ENCODE measurements at places on chromosomes 5 and 9.
A peak's percentile ranks its signal among the peaks of the same experiment; 100 is the strongest.

DNA sequence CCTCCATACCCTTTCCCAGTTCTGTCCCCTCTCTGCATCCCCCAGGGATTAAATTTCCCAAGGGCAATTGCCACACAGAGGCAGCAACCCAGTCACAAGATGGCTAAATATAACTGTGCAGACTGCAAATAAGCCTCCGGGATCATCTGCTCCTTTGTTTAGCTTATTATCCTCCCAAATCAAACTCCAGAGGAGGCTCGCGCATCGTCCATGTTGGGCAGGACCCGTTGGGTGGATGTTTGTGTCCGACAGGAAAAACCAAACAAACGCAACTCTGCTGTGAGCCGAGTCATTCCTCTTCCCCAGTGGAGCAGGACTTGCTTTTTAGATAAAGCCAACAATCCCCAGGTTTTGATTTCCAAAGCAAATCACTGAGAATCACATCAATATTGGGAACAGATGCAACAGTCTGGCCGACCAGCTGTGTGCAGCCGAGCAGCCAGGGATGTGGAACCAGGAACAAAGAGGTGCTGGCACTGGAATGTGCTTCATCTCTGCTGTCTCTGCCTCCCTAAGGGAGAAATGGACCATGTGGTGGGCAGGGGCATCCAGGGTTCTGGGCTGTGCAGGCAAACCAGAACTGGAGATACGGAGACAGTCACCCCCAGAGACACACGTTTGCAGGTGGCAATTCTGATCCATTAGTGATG, 89.8 kb downstream of the PTTG1 start:
- no peak for DNase-seq

GRCh38 chr5:6660688-6661087, 27.4 kb downstream of the SRD5A1 start:
- no peak for DNase-seq

DNA sequence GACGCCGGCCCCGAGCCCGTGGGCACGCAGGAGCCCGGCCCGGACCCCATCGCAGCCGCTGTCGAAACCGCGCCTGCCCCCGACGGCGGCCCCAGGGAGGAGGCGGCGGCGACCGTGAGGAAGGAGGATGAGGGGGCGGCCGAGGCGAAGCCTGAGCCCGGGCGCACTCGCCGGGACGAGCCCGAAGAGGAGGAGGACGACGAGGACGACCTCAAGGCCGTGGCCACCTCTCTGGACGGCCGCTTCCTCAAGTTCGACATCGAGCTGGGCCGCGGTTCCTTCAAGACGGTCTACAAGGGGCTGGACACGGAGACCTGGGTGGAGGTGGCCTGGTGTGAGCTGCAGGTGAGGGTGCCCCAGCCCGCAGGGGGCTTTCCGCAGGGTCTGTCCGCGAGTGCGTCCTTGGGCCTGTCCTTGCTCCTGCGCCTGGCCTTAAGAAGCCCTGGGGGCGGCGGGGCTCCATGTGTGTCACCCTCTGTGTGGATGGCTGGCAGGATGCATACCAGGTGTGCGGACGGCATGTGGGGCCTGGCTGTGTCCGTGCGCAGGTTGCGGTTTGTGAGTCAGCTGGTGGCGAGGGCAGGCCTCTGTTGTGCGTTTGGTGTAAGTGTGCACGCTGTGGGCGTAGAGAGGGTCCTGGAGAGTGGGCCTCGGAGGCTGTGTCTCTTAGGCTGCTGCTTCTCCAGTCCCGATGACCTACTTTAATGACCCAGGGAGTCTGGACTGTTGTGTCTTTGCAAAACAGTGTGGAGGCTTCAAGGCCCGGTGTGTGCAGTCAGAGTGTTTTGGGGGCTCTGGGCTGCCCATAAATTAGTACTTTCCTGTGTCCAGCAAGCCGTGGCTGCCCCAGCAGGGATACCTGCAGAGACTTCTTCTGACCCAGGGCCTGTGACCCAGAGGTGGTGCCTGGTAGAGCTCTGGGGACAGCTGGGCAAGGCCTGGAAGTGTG, 1.6 kb downstream of the WNK2 start:
- DNase-seq, result no peak

DNA sequence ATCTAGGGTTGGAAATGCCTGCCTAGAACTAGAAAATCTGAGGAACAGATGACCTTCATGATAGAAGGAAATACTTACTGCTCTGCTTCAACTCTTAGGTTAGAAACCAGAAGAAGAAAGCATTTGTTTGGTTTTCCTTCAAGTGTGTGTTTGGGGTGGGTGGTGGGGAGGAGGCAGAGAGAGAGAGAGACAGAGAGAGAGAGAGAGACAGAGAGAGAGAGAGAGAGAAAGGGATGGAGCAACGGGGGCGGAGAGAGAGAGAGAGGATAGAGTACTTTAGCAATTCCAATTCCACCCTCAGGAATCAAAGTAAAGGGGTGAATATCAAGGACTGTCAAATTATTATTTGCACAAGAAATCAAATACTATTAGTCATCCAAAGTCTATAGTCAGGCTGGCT, 29.2 kb upstream of the GCNT4 start:
- no peak for DNase-seq

DNA sequence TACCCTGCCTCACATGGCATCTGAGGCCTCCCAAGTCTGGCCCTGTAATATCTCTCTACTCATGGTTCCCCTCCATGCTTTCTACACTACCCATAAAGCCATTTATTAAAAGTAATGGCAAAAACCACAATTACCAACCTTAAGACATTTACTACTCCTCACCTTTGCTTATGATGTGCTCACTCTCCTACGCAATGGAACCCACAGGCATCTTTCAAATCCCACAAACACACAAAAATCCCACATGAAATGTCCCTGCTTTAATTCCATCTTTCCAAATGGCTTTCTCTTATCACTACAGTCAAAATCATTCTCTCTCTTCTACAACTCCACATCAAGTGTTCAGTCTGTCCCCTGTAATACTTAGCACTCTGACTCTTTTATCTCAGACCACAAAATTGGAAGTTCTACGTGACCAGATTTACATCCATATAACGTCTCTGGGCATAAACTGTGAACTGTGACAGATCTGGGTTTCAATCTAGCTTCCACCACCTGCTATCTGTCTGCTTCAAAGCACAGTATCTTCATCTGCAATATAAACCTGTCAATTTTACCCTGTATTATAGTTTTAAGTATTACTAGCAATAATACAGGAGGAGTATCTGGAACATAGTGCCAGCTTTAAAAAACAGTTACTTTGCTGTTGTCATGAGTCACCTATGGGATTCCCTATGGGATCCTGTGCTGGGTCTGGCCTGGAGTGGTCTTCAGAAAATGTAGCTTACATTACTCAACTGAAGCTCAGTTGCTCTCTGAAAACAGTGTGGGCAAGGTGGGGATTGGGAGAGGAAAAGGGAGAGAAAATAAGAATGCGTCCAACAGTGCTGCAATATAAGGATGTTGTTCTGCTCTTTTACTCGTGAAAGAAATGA, 137.1 kb upstream of the TRIM32 start:
- no peak for DNase-seq

- peak; percentile 12 for DNase-seq
These were observed 793 bp upstream of the PKD2L2 start for GRCh38 chr5:137888466-137888862.

GRCh38 chr5:149421834-149422233, 42.7 kb upstream of the IL17B start:
- DNase-seq, result no peak

- DNase-seq, result no peak
These were observed 81.6 kb upstream of the MIER3 start for GRCh38 chr5:57033503-57033902.

- DNase-seq, result no peak
These were observed 838.0 kb upstream of the WWC1 start for GRCh38 chr5:167453246-167454030.

GRCh38 chr9:114487607-114488300, 17.5 kb downstream of the WHRN start:
- DNase-seq, result peak; percentile 66

DNA sequence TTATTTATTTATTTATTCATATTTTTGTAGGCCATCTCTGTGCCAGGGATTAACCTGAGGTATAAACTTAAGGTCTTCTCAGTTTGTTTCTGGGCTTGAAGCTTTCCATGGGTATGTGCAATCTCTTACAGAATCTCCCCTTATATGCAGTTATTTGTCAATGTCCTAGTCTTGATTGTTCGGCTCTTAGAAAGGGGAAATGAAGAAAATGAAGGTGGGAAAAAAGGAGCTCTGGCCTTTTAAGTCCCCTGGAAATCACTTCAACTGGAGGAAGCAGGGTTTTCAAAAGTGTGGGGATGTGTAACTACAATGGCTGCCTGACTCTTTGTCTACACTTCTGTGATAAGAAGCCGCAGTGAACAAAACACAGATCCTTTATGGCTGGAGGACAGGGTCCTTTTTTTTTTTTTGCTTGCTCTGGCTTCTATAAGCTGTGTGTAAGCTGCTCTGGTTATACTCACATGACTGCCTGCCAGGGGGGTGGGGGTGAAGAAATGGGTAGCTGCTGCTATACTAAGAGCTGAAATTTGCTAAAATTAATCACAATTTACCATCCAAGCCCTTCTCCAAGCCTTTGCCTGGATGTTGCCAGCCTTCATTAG, 33.7 kb downstream of the CENPP start:
- DNase-seq, result no peak

- no peak for DNase-seq
These were observed 134.0 kb downstream of the FOXD1 start for GRCh38 chr5:73314395-73315257.

- no peak for DNase-seq
These were observed 374.0 kb downstream of the ZNF608 start for GRCh38 chr5:124372457-124372856.

GRCh38 chr5:58407042-58407719, 52.7 kb downstream of the PLK2 start:
- no peak for DNase-seq

- no peak for DNase-seq
These were observed 33.4 kb upstream of the SMIM32 start for GRCh38 chr5:136226401-136226800.

- DNase-seq, result no peak
These were observed 33.6 kb upstream of the FBP1 start for GRCh38 chr9:94672811-94673487.

DNA sequence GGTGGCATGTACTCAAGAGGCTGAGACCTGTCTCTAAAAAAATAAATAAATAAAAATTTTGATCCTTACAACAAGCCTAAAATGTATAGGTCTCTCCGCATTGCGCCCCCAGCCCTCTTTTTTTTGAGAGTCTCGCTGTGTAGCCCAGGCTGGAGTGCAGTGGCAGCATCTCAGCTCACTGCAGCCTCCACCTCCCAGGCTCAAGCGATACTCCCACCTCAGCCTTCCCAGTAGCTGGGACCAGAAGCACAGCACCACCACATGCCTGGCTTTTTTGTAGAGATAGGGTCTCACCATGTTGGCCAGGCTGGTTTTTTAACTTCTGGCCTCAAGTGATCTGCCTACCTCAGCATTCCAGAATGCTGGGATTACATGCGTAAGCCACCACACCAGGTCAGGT, 2.2 kb upstream of the GARIN3 start:
- DNase-seq, result no peak

DNA sequence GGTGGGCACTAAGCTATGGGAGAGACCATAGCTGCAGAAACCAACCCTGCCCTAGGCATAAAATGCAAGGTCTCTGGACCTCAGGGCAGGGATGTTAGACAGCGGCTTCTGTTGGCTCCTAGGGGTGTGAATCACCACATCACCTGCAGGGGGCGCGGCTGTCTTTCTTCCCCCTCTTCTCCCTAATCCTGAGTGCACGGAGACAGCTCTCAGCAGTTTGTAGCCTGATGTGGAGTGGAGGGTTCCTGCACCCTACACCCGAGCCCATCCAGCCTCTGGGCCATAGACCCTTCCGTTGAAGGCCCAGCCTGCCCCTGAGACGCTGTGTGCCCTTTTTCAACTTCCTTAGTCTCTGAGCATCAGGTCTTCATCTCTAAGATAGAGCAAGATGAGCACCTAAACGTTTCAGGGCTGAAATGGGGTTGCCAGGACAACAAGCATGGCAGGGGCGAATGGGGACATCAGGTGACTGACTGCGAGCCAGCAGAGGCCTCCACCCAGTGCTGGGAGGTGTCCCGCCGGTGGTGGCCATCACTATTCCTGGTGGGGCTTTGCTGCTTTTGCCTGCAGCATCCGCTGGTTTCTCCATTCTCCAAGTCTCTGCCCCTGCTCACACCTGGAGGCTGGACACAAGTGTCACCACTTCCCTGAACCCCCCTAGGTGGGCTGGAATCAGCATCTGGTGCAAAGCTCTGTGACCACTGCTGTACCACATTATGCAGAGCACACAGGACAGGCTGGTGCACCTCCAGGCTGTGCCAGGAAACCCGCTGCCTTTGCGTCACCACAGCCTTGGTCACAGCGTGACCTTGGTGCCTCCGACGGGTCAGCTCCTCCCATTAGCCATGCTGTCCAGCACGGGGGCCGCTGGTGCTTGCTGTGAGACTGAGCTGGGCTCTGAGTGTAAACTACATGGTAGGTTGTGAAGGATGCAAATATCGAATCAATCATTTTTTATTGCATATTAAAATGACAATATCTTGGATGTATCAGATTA, 2.5 kb upstream of the SEC16A start:
- peak; percentile 83 for DNase-seq

DNA sequence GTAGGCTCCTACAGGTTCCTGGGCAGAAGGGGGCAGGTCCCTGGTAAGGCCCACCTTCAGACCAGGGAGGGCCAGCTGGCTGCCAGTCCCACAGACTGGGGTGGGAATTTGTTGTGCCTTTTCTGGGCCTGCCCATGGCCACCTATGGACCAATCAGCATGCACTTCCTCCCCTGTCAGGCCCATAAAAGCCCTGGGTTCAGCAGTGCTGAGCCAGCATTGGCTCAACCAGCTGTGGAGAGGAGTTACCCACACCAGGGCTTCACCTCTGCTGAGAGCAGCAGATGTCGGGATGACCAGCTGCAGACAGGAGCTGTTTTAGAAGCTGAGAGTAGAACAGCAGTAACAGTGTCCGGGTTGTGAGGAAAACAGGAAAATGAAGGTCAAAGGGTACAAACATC, 373.4 kb upstream of the ACO1 start:
- no peak for DNase-seq

DNA sequence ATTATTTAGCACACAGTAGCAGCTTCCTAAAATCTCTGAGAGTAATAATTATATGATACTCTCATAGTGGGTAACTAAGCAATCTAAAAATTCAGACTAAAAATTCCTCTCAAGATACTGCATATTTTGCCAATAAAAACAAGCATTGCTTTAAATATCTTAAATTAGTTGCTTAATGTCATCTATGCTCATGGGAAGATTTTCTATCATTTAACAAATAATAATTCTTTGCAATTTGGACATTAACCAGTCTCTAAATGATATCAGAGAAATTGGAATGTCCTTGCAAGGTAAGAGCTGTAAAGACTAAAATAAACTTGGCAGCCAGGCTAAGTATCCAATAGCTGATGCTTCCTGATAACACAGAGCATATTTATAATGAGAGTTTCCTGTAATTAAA, 221.8 kb downstream of the SNCAIP start:
- DNase-seq, result no peak

DNA sequence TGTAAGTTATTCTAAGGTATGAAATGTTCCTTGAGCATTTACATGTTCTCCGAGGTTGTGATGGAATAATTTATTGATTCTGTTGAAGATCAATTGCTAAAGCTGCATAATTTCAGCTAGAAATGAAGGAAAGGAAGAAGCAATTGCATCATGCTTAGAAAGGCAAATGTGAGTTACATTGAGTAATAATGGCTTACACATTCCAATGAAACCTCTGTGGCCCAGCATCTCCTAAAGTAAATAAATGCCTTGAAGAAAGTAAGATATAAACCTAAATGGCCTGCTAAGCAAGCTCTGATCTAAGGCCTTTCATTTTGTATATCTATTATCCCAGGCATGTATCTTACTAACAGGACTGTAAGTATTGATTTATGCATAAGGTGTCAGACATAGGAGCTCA, 677.3 kb upstream of the RGMB start:
- no peak for DNase-seq

GRCh38 chr5:55064523-55064922, 37.9 kb upstream of the GZMA start:
- no peak for DNase-seq

GRCh38 chr9:98504298-98505282, 204.1 kb downstream of the GABBR2 start:
- no peak for DNase-seq
